Daoy (cell line): ENCODE measurements at places on chromosomes 5 and 9. TPM values are rescaled to one million over a fixed set of nuclear protein-coding genes. Genes with fewer than 3 reads are reported as not detected.
A peak's percentile ranks its signal among the peaks of the same experiment; 100 is the strongest.

GRCh38 chr9:250039-250438, 35.4 kb downstream of the DOCK8 start:
- DNase-seq = peak; percentile 17

Gene FOXD4
- 0.91 TPM in 1 of 2 replicates, not detected in the other for total RNA-seq

DNA sequence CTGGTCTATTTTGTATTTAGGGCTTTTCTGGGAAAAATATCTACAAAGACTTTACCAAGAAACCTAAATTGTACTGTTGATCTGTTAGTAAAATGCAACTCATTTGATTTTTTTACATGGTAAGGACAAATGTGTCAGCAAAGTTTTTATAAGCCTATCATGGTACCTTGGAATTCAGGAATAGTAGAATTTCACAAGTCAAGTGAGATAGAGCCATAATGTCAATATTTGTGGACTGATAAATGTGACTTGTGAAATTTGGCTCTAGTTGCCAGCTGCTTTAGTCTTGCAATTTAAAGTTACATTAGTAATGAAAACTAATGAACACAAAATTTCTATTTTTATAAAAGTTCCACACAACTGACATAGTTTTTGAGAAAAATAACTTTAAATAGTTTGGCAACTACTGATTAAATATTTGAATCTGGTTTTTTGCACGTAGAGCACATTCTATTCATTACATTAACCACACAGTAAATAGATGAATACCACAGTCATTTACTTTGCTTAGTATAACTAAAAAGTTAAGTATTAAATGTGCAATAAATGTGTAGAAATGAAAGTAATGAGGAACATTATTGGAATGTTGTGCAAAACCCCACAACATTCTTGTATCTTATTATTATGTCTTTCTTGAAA, 41.2 kb upstream of the RIOK2 start:
- DNase-seq = no peak

- DNase-seq = no peak
Observed at GRCh38 chr9:91035825-91036208, 234.2 kb downstream of the SYK start.

Gene GKAP1
- 5.0 and 10.7 TPM in 2 replicates for total RNA-seq

Gene ARL14EPL
- 1.3 TPM in 1 of 2 replicates, not detected in the other for total RNA-seq

Gene NPDC1
- total RNA-seq = 15.9 and 17.4 TPM in 2 replicates

GRCh38 chr5:96256795-96257470, 176.1 kb downstream of the PCSK1 start:
- DNase-seq = peak; percentile 80

DNA sequence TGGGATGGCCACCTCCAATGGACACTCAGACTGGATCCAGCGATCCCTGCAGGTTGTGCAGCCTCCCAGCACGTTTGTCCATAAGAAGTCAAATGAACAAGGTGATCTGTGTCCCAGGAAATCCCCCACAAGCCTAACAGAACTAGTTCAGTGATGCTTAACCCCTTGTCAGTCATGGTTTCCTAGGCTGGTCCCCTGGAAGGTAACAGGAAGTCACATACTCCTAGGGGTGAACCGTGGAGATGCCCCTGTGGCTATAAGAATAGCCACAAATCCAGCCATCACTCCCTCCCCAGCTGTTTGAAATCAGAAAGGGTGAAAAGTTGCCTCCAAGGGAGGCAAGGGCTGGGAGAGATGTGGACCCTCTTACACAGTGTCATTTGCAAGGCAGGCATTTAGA, 22.5 kb downstream of the PAX5 start:
- DNase-seq = no peak

- DNase-seq = no peak
Observed at GRCh38 chr9:83425240-83425639, 113.0 kb downstream of the FRMD3 start.

DNA sequence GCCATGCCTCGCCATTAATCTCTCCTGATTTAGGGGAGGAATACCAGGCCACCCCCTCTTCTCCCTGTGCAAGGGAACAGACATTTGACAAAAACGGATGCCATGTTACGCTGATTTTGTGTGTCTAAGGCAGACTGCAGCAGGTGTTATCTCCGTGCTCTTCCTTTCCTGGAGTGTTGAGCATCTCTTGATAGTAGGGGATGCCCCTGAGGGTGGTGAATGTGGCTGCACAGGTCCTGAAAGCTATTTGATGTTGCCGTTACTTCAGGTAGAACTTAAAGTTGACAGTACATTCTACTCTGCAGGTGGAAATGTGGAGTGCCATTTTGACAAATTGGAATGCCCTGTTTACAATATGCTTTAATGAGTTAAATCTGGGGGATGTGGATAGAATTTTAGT, 21.5 kb downstream of the TENT4A start:
- no peak for DNase-seq
